ENCODE measurements at places on chromosomes 5 and 9. TPM values are rescaled to one million over a fixed set of nuclear protein-coding genes. Genes with fewer than 3 reads are reported as not detected.

DNA sequence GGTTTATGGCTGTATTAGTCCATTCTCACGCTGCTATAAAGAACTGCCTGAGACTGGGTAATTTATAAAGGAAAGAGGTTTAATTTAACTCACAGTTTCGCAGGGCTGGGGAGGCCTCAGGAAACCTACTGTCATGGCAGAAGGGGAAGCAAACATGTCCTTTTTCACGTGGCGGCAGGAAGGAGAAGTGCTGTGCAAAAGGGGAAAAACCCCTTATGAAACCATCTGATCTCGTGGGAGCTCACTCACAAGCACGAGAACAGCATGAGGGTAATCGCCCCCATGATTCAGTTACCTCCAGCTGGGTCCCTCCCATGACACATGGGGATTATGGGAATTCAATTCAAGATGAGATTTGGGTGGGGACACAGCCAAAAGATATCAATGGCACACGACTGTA, 13.9 kb downstream of the LRRC70 start:
- DNase-seq: no peak

DNA sequence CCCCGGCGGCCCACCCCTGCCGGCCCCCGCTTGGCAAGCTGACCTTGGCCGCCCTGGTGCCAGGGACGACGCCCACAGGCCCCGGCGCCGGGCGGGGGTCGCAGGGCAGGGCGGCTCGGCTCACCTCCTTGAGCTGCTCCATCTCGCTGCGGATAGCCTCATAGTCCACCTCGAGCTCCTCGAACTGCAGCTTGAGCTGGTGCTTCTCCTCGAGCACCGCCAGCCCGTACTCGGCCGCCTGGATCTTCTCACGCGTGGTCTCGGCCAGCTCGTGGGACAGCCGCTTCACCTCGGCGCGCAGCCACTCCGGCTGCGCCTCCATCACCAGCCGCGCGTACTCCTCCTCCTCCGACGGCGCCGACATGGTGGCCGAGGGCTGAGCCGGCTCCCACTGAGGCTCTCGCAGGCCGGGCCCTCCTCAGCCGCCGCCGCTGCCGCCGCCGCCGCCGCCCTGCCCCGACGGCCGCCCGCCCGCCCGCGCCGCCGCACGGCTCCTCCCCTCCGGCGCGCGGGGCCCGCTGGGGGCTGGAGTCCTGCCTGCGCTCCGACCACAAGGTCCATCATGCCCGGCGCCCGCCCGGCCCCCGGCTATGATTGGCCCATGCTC, at the start of gene BICD2:
Gene BICD2, minus strand, starts transcription at position 453 of the 607 bp plus-strand sequence. Its CDS starts 89 bp downstream, at position 364.
- no peak for DNase-seq

GRCh38 chr5:24225051-24225450, 419.7 kb downstream of the CDH10 start:
- no peak for DNase-seq

- DNase-seq: no peak
Observed at GRCh38 chr5:56569076-56569475, 246.3 kb upstream of the MAP3K1 start.

The HMMR gene
- total RNA-seq: 30.8 TPM

- DNase-seq: peak; percentile 95
Observed at GRCh38 chr5:50667653-50668595, 1.5 kb downstream of the PARP8 start.

- peak; percentile 66 for DNase-seq
Observed at GRCh38 chr5:133298447-133298846, 246.6 kb downstream of the HSPA4 start.

The ZNF462 gene
- 0.37 TPM for total RNA-seq

The TOPORS gene
- 14.5 TPM for total RNA-seq

The LRRC26 gene
- not detected for total RNA-seq

- peak; percentile 92 for DNase-seq
Observed at GRCh38 chr5:179795863-179796833, 2.4 kb downstream of the LTC4S start.

The C9orf50 gene
- not detected for total RNA-seq

GRCh38 chr5:143618141-143618540, 193.8 kb upstream of the HMHB1 start:
- DNase-seq: no peak

The ST8SIA4 gene
- total RNA-seq: 61.3 TPM

DNA sequence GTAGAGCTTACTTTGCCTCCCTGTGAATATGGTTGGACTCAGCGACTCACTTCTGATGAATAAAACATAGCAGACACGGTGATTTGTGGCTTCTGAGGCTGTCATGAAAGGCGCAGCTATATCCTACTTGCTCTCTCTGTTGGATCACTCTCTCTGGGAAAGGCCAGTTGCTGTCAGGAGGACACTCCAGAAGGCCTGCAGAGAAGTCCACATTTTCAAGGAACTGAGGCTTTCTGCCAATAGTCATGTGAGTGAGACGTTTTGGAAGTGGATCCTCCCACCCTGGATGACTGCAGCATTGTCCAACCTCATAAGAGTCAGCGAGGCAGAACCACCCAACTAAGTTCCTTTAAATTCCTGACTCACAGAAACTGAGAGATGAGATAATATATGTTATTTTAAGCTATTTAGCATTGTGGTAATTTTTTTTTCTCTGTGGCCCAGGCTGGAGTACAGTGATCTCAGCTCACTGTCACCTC, 156.0 kb upstream of the MAST4 start:
- peak; percentile 57 for DNase-seq

DNA sequence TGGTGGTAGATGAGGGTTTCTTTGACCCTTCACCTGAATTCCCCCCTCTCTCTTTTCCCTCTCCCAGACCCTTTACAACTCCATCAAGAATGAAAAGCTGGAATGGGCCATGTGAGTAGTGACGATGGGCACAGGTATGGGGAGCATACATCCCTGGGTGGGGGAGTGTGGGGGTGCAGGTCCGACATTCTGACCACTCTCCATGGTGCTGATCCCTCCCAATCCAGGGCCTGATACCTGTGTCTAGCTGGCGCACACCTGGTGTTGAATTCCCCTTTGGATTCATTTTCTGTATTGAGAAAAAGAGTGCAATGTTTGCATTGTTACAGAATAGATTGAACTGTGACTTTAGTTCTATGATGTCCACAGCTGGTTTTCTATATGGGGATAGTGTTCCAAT, 40.0 kb downstream of the PSD2 start:
- DNase-seq: no peak

- DNase-seq: no peak
Observed at GRCh38 chr9:16278326-16278999, 592.0 kb downstream of the BNC2 start.

DNA sequence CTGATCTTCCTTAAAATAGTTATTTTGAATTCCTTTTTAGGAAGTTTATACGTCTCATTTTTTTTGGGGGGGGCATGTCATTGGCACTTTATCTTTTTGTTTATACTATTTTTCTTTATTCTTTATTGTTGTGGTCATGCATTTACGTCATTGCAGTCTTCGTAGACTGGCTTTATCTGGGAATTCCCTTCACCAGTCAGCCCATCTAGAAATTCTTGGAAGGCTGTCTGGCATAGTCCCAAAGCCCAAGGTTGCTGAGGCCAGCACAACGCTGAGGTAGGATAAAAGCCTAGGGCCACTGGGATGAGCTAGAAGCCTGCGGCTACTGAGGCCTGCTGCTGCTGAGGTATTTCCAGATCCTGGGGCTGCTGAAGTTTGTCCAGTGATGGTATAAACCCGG, 121.5 kb downstream of the ISOC1 start:
- DNase-seq: no peak

GRCh38 chr9:98864281-98865174, 57.1 kb downstream of the GALNT12 start:
- no peak for DNase-seq

The PRLR gene
- total RNA-seq: not detected

DNA sequence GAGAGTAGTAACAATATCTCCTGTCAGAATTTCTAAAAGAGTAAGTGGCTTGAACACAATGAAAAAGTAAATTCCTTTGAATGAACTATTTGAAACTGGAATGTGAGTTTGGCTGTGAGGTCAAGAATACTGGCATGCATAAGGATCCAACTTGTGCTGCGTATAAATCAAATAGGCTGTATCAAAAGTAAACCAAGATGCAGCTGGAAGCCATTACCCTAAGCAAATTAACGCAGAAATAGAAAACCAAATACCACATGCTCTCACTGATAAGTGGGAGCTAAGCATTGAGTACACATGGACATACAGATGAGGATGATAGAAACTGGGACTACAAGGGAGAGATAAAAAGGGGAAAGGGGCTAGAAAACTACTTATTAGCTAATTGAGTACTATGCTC, 24.0 kb upstream of the SRFBP1 start:
- DNase-seq: no peak

DNA sequence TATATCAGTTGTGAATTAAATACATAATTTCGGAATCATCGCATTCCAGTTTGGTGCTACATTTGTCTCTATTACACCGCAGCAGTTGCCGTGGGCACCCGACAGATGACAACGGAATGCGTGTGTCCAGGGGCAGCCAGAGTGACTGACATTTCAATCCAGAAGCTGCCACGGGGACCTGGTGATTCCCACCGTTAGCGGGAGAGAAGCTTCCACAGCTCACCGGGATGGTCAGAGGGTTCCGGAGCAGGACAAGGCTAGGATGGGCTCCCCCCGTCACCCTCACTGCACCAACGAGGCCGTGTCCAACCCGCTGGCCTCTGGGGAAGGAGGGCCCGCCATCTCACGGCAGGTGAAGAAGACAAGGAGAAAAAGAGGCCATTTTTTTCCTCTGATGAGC, 86.8 kb downstream of the GTF3C4 start:
- DNase-seq: no peak

- DNase-seq: no peak
Observed at GRCh38 chr9:79254900-79255650, 316.7 kb upstream of the TLE4 start.

The OTP gene
- not detected for total RNA-seq

DNA sequence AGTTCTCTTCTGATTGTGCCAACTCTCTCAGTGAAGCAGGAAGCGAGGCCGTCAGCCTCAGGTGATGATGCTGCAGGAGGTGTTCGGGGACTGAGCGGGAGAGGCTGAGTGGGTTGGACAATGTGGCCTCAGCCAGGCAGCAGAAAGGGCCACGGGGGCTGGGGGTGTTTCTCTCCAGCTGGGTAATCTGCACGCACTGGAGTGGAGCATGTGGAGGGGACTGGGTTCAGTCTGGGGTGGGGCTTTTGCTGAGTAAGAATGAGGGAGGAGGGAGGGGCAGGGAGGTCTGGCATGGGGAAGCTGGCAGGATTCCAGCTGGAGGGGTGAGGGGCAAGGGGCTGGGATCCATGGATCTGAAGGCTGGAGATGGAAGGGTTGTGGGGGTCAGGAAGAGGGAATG, 60.8 kb upstream of the PHYKPL start:
- DNase-seq: no peak

DNA sequence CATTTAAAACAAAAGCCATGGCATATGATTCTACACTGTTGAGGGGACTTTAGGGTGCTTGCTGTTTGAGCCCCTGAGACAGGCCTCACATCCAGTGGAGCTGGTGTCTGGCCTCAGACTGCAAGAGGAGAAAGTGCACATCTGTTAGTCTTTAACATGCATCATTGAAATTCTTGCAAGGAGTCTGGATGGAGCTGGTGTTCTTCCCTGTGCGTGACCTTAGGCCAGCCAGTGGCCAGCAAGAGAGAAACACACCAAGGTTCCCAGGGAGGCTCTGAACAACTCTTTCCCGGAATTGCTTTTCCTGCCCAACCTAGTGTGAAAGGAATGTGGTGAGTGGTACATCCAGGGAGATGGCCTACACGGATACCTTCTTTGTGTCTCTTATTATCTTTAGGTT, 282.8 kb upstream of the TNC start:
- no peak for DNase-seq

The MAN1B1 gene
- total RNA-seq: 49.7 TPM

DNA sequence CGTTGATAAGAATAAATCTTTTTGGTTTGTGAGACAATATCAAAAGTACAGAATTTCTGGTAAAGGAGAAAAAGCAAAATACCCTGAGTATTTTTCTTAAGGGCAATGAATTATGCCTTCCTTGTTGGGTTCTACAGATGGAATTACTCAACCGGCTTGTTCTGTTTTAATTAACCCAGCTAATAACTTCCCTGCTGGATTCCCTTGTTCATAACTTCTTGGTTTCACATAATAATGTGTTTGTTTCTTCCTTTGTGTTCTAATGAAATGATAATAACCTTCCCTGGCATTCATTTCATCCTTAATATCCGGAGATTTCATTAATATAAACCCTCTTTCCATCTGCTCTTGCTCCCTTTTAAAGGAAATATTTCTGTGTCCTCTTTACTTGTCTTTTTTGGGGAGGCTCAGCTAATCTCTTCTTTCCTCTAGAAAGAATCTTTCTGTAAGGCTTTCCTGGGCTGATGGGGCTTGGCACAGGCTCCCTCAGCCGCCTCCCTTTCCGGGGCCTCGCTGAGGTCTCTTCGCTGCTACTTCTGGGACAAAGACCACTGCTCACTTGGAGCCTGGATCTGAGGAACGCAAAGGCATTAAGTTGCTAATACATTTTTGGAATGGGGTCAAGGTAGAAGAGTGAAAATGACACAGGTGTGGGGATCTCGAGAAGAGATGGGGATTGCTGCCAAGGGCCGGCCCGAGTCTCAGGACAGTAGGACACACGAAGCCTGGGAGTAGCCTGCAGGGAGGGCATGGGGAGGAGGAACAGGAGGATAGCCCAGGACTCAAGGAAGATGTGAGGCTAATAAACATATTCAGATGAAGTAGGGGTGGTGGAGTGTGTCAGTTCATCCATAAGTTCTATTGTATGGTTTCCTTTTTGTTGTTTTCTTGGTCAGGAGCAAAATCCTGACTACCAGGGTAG, 118.5 kb downstream of the NRG2 start:
- DNase-seq: peak; percentile 40

The CYFIP2 gene
- 193 TPM for total RNA-seq

The PCDHGA4 gene
- 0.37 TPM for total RNA-seq

DNA sequence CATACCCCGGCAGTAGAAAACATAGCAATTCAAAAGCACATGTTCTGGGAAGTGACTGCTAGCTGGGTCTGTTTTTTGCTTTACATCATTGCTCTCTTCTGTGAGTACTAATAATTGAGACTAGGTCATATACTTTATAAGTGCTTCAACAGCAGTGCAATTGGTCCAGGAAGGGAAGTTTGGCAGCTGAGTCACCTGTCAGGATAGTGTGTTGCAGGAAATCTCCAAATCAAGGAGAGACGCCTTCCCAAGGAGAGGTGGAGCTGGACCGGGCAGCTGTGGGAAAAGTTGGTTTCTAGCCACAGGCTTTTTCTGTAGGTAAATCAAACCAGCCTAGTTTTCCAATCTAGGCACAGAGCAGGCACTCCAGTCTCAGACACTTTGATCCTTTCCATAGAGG, 330.1 kb downstream of the ENC1 start:
- DNase-seq: no peak

DNA sequence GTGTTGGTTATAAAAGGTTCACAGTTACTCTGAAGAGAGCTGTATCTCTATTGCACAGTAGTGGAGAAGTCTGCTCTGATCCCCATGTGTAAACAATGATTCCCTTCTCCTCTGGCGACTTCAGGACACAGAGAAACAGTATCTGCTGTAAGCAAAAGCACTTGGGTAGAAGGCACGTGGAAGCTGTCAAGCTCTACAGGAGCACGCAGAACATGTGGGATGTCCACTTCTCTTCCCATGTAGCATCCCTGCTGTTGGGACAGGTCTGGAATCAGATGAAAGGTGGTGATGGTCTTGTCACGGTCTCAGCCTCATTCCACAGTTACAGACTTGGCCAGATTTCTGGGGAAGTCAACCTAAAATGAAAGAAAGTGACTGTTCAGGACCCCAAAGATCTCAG, 9.4 kb upstream of the MAPK9 start:
- DNase-seq: no peak

- no peak for DNase-seq
Observed at GRCh38 chr5:135065306-135066265, 31.6 kb upstream of the PITX1 start.

All from activated CD4-positive, alpha-beta T cell treated with anti-CD3 and anti-CD28 coated beads, Interleukin-2, amount 10 ng/mL, durations not matched to agents 24 days and 14 days (primary cell).